ENCODE measurements at places on chromosomes 4 and X.
A peak's percentile ranks its signal among the peaks of the same experiment; 100 is the strongest.

- no peak for DNase-seq
Measured at GRCh38 chr4:69591364-69591763, 48.1 kb downstream of the UGT2A2 start.

- DNase-seq = peak; percentile 50
Measured at GRCh38 chr4:109559625-109559982, 442 bp upstream of the MCUB start.

- DNase-seq = peak; percentile 4
Measured at GRCh38 chr4:111400741-111401140, 744.5 kb upstream of the FAM241A start.

DNA sequence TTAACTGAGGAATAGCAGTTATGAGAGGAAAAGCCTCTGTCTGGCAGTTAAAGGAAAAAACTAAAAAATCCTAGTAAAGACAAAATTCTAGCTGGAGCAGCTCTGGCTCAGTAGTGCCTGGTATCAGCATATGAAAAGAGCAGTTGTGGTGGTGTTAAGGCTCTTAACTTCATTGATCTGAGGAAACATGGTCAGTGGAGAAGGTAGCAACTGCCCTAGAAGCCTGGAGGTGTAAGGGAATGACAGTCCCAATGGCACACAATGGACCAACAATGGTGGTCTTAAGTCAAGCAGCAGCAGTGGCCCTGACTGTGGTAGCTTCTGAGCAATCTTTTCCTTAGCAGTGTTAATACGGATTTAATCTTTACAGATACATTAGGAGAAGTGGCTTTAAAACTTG, 189.6 kb upstream of the POF1B start:
- DNase-seq = no peak

- DNase-seq = no peak
Measured at GRCh38 chr4:117784266-117784665, 250.0 kb upstream of the NDST3 start.

DNA sequence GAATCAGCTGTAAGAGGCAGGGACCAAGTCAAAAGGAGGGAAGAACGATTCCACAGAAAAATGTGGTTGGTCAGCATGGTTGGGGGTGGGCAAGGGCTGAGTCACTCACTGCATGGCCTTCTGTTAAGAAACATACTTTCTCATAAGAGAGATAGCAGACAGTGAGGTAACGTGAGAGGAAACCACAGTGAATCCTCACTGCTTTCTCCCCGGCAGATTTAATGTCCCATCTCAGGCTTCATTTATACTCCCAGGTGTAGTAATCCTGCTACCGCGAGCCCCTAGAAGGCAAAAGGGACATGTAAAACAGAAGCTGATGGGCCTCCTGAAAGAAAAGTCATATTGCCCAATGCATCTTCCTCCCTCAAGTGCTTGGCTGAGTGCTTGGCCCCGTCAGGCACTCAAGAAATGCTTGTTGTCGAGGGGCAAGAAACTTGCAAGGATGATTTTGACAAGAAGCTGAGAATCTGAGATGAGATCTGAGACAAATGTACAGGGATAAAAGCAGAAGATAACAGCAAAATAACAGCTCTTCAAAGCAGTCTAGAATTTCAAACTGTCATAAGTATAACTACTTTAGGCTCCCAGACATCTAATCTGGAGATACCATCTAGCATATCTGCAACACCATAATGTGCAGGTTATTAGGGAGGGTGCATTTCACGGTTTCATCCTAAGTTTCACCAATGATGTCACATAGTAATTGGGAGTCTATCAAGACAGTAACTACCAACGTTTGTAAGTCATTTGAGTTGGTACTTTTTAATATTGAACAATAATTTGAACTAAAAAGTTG, 40.2 kb downstream of the SH3KBP1 start:
- no peak for DNase-seq
